ENCODE measurements at places on chromosomes 12 and 14. TPM values are rescaled to one million over a fixed set of nuclear protein-coding genes. Genes with fewer than 3 reads are reported as not detected.

- no peaks in the 10 kb centered on the region for H3K4me1 ChIP-seq
- peaks cover 4% of the 10 kb centered on the region for H3K27me3 ChIP-seq
- H3K27ac ChIP-seq = no peak overlapping the region
- DNase-seq = no peak
These were observed 368.0 kb upstream of the PDE3A start for GRCh38 chr12:20000229-20000849.

DNA sequence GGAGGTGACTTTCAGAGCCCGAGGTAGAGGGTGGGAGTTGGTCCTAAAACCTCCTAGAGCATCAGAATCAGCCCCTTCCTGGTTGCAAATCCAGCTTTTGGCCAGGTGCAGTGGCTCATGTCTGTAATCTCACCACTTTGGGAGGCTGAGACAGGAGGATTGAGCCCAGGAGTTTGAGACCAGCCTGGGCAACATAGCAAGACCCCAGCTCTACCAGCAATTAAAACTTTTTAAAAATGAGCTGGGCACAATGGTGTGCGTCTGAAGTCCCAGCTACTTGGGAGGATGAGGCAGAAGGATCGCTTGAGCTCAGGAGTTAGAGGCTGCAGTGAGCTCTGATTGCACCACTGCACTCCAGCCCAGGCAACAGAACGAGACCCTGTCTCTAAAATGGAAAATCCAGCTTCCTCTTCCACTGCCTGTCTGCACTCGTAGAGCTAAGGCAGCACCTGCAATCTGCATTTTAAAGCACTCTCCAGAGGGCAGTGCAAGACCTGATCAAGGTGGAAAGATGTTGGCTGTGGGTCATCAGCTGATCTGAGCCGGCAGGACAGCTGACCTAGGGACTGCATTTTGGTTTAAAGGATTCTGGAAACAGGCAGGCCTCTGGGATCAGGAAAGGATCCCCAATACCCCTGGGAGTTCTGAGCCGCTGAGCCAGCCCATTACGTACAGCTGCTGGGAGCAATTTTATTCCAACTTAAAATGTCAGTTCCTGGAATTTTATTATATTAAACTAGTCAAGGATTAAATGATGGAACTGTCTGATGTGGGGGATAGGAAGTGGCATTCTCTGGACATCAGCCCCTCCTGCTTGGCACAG lies 1.8 kb upstream of the TESC start:
- no peaks in the 10 kb centered on the region for H3K36me3 ChIP-seq
- H3K27me3 ChIP-seq = peaks cover 14% of the 10 kb centered on the region
- peaks cover 19% of the 10 kb centered on the region for H3K4me1 ChIP-seq
- H3K4me3 ChIP-seq = no peak overlapping the region
- no peak overlapping the region for H3K27ac ChIP-seq
- DNase-seq = no peak

DNA sequence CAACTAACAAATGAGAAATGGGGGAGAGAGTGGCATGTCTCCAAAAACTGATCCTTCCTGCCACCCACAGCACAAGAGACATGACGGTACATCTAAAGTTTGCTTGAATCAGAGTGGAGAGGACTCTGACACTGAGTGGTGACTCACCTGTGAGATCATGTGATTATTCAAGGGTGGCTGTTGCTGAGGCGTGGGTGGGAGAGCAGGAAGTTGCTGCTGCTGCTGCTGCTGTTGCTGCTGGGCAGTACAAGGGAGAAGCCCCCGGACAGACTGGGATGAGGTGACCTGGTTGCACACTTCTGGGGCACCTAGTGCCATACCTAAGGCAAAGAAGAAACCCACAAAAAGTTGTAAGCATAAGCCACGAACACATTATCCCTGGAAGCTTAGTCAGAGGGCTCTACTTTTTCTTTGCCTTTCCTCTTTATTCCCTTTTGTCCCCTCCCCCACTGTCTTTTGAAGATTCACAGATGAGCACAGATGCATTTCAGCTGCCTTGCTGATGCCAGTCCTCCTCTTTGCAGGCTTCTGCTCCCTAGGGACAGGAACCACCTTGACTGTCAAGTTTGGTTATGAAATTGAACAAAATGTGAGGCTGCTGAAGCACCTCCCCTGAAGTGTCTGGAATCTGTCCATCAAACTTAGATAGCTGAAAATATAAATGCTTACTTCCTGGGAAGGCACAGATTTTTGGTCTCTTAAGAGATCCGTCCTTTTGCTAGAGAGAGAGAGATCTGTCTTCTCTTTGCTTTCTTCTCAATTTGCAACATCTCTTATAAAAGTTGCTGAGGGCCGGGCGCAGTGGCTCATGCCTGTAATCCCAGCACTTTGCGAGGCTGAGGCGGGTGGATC lies 29.4 kb upstream of the STAC3 start:
- H3K36me3 ChIP-seq = peaks cover 31% of the 10 kb centered on the region
- peak; percentile 93 for DNase-seq
- H3K27me3 ChIP-seq = no peaks in the 10 kb centered on the region

C12orf60 gene
- total RNA-seq = 3.3 TPM

CELA1 gene
- 0.29 TPM for total RNA-seq
